ENCODE measurements at places on chromosomes 1 and 21. TPM values are rescaled to one million over a fixed set of nuclear protein-coding genes. Genes with fewer than 3 reads are reported as not detected.

The FNDC10 gene
- 15.6 TPM for total RNA-seq

The MAP3K21 gene
- 10.4 TPM for total RNA-seq

The TRIM17 gene
- total RNA-seq, result 4.5 TPM

The SLC1A7 gene
- total RNA-seq, result not detected

The CFHR4 gene
- total RNA-seq, result not detected

The CD247 gene
- not detected for total RNA-seq

The CCDC18 gene
- 10.3 TPM for total RNA-seq

The SIM2 gene
- 11.5 TPM for total RNA-seq

The IFI44 gene
- total RNA-seq, result not detected

The AK5 gene
- not detected for total RNA-seq

The PKP1 gene
- not detected for total RNA-seq

The BNIPL gene
- 2.3 TPM for total RNA-seq

The DCDC2B gene
- not detected for total RNA-seq

The PTPN7 gene
- total RNA-seq, result not detected

The TMPRSS15 gene
- not detected for total RNA-seq

The KRTAP12-3 gene
- not detected for total RNA-seq
